Activated naive CD8-positive, alpha-beta T cell treated with anti-CD3 and anti-CD28 coated beads for 36 hours (primary cell): ENCODE measurements at places on chromosomes 3 and 15.

DNA sequence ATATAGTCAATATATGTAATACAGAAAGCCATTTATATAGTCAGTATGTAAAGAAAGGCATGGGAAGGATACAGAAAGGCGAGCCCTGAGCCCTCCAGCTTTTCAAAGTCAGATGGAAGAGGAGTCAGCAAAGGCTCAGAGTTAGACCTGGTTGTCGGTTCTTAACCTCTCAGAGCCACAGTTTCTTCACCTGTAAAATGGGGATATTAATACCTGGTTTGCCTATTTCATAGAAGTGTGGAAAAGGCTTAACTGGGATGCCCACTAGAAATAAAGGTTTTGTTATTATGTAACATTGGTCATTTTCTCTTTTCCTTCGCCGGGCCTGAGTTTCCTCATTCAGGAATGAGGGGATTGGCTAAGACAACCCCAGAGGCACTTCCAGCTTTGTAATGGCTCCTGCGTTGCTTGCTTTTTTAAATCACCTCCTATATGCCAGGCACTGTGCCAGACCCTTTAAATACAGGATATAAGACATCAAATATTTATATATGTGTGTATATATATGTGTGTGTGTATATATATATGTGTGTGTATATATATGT, 2.4 kb downstream of the CRELD1 start:
- DNase-seq: no peak

DNA sequence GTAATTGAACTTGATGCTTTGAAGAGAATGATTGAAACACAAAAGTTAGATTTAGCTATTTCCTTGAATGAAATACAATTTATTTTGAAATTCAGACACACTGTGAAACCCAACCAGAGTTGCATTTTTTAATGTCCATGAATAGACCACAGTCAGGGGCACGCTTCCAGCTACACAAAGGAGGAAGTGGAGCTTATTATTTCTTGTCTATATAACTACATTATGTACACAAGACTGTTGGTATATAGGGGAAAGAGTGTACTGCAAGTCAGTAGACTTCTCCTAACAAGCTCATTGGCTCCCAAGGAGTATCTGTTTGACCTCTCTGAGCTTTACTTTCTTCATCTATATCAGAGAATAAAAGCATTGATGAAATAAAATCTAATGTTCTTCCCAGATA, 326.2 kb downstream of the RYR3 start:
- DNase-seq: no peak

DNA sequence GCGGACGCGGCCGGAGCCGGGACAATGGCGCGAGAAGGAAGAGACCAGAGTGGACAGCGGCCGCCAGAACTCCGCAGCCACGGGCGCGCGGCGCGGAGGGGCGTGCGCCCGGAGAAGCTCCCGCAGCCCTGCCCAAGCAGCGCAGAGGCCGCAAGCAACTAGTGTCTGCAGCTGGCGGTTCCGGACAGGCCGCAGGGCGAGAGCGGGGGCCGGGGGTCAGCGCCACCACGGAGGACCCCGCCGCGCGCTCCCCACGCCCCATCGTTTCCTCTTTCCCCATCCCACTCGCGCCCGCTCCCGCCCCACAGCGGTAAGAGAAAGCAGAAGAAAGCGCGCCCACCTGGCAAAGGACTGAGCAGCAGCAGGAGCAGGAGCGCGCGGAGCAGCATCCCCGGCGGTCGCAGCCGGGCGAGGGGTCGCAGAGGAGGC, 440 bp downstream of the PRTG start:
- peak; percentile 18 for DNase-seq

GRCh38 chr3:82509106-82509842, 747.8 kb upstream of the GBE1 start:
- no peak for DNase-seq

DNA sequence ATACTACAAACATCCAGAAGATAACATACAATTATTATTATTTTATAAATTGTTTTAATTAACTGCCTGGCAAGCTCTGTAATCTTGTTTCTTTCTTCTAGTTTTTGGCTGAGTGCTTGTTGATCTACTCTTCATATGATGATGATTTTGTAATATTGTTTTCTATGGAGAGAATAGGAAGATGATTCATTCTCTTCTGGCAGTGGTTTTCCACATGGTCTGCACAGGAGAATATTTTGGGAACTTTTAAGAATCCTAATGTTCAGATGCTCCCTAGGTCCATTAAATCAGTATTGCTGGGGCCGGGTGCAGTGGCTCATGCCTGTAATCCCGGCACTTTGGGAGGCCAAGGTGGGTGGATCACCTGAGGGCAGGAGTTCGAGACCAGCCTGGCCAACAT, 37.6 kb downstream of the CACNA2D3 start:
- DNase-seq: no peak

DNA sequence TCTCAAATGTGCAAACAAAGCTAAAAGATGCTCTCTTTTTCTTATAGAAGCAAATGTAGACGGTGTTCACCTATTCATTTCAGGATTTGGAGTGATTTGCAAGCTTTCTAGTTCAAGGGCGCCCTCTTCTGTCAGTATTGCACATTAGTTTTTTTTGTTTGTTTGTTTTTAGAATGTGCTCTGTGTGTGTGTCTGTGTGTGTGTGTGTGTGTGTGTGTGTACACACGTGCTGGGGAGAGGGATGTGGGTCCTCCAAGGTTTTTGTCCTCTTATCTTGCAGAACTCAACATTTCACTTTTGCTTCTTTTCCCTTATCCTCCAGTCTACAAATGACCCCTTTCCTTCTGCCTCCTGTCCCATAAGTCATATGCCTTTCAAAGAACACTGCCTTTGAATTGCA, 23.5 kb downstream of the DNAH1 start:
- peak; percentile 26 for DNase-seq

GRCh38 chr3:111012388-111013248, 59.0 kb upstream of the NECTIN3 start:
- DNase-seq: peak; percentile 0

GRCh38 chr15:82570721-82571508, 30.7 kb upstream of the RPS17 start:
- DNase-seq: no peak

- no peak for DNase-seq
These were observed 20.7 kb downstream of the RHCG start for GRCh38 chr15:89475661-89476060.

DNA sequence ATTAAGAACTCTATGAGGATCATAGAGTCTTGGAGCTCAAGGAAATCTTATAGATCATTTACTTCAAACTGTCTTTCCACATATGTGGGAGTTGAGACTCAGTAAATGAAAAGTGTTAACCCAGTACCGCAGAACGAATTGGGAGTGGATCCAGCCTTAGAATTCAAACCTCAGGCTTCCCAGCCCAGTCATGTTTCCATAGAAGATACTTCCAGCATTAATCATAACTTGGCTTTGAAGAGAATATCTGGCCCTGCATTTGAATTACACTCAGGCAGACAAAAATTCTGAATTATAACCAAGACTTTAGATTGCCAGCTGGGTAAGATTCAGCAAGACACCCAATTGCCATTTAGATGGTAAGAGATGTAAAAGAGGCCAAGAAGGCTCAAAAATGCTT, 972.0 kb downstream of the TUSC7 start:
- DNase-seq: no peak

GRCh38 chr15:98397419-98397818, 250.9 kb upstream of the IGF1R start:
- DNase-seq: no peak
